ENCODE measurements at places on chromosomes 5 and 9. TPM values are rescaled to one million over a fixed set of nuclear protein-coding genes. Genes with fewer than 3 reads are reported as not detected.

Gene LCN10
- total RNA-seq, result not detected

Gene NR2F1
- total RNA-seq, result 63.1 TPM

Gene RORB
- not detected for total RNA-seq

Gene RANBP3L
- 0.09 TPM for total RNA-seq

Gene SLC36A3
- total RNA-seq, result not detected

Gene THBS4
- 0.22 TPM for total RNA-seq

Gene PTCH1
- 5.2 TPM for total RNA-seq

Gene RPS23
- 3,529 TPM for total RNA-seq

Gene VCP
- 593 TPM for total RNA-seq

Gene C9orf153
- 0.34 TPM for total RNA-seq

Gene AQP7
- not detected for total RNA-seq

Gene ANKRD20A1
- 2.5 TPM for total RNA-seq

Gene PTGES
- total RNA-seq, result 0.65 TPM
